ENCODE measurements at places on chromosomes 3 and 15. TPM values are rescaled to one million over a fixed set of nuclear protein-coding genes. Genes with fewer than 3 reads are reported as not detected.

Gene ATP13A5
- total RNA-seq = not detected

Gene P2RY1
- 10.5 TPM for total RNA-seq

Gene TMCO5A
- total RNA-seq = not detected

DNA sequence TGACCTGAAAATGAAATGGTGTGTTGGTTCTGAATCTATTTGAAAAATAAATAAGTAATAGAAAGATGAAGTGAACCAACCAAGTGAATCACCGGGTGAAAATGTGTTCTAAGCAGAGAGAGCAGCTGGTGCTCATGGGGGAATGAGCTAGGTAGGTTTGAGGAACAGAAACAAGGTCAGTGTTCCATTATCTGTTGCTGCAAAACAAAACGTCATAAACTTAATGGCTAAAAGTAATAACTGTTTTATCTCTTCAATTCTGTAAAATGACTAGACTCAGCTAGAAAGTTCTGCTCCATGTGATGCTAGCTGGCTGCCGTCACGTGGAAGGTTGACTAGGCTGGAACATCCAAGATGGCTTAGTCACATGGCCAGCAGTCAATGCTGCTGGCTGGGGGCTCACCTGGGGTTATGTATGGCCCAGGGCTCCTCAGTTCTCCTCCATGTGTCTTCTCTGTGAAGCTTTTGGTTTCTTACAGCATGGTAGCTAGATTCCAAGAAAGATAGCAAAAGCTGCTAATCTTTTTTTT lies 13.3 kb upstream of the SH3BP5 start:
- no peak overlapping the region for H3K4me3 ChIP-seq
- no peaks in the 10 kb centered on the region for H3K27me3 ChIP-seq
- H3K27ac ChIP-seq = no peak overlapping the region
- no peaks in the 10 kb centered on the region for H3K4me1 ChIP-seq
- no peaks in the 10 kb centered on the region for H3K36me3 ChIP-seq
- no peak for DNase-seq

DNA sequence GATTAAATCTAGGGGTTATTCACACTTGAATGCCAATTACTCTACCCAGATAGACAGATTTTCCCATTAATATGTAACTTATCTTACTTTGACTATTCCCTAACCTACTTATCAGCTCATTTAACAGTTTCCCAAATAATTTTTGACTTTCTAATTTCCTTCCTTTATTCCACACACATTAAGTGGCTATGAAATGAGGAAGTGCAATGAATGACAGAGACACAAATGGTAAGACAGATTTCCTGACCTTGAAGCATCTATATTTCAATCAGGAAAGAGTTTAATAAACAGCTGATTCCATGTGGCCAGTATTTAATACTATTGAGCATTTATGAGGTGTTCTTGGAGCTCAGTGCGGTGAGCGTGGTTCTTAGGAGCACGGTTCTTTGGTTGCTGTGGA lies 78.8 kb downstream of the SLC7A14 start:
- no peaks in the 10 kb centered on the region for H3K27me3 ChIP-seq
- H3K4me1 ChIP-seq = no peaks in the 10 kb centered on the region
- DNase-seq = no peak
- H3K27ac ChIP-seq = no peak overlapping the region
- no peaks in the 10 kb centered on the region for H3K36me3 ChIP-seq
- no peak overlapping the region for H3K4me3 ChIP-seq

Gene TRPM1
- not detected for total RNA-seq

Gene ERC2
- total RNA-seq = 3.1 TPM

DNA sequence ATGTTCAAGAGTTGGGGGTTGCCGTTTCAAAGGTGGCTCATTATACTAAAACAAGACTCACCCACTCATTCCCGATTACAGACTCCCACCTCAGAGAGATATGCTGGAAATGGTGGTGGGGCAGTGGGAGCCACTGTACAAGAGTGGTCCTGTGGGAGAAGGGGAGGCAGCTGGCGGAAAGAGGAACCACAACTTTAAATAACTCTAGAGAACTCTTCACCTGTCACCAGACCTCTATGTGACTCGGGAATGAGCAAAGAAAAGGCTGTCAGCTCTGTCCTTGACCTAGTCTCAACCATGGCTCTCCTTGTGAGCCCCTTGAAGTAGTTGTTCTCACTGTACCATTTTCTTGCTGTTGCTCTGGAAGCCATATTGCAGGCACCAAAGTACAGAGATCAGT lies 293.8 kb downstream of the CHST2 start:
- no peak for DNase-seq
- no peaks in the 10 kb centered on the region for H3K36me3 ChIP-seq
- no peak overlapping the region for H3K4me3 ChIP-seq
- H3K27ac ChIP-seq = no peak overlapping the region
- H3K27me3 ChIP-seq = no peaks in the 10 kb centered on the region

DNA sequence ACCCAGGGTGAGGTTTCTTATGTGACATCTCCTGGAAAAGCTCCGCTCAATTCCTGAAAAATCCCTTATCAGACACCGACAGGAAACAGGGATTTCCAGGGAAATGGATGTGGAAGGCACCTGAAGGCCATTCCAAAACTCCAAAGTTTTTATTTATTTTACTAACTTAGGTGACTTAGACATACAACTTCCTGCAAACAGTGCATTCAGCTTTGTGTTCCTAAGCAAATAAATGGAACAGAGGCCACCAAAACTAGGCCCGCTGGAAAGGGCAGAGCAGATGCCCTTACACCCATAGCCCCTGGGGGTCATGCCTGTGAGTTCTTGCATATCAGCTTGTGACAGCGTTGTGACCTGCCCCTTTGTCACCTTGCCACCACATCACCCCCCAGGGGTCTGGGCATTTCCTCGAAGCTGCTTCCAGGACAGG lies 239.4 kb downstream of the XXYLT1 start:
- H3K36me3 ChIP-seq = no peaks in the 10 kb centered on the region
- H3K27me3 ChIP-seq = no peaks in the 10 kb centered on the region
- no peak overlapping the region for H3K4me3 ChIP-seq
- DNase-seq = no peak
- H3K4me1 ChIP-seq = peaks cover 43% of the 10 kb centered on the region

GRCh38 chr3:50853936-50854335 lies 179.2 kb downstream of the DOCK3 start:
- DNase-seq = no peak
- no peak overlapping the region for H3K27ac ChIP-seq

DNA sequence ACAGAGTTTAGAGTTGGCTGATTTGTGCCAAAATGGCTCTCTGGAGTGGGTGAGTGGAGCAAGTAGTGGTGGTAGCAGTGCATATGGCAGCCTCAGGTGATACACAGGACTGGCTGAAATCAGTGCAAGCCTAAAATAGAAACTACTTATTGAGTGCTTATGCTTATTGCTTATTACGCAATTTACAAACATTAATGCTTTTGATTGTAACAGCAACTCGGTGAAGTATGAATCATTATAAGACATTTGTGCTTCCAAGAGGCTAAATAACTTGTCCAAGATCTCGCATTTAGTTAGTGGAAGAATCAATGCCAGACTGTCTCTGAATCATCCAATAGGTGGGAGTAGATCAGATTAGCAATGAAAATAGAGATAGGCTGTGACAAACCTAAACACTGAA lies 353.8 kb downstream of the NAALADL2 start:
- H3K27ac ChIP-seq = no peak overlapping the region
- no peaks in the 10 kb centered on the region for H3K27me3 ChIP-seq
- H3K4me3 ChIP-seq = no peak overlapping the region
- H3K4me1 ChIP-seq = no peaks in the 10 kb centered on the region

GRCh38 chr3:183252973-183253527 lies at the start of gene B3GNT5:
B3GNT5 (plus strand) TSS chr3:183253253; CDS start chr3:183269799, 16,546 bp downstream.
- H3K4me1 ChIP-seq = no peaks in the 10 kb centered on the region
- peak within 1 kb of the TSS; percentile 69 for H3K4me3 ChIP-seq
- DNase-seq = peak; percentile 86
- peak within 1 kb of the TSS; percentile 98 for H3K27ac ChIP-seq

Gene CGNL1
- 0.29 TPM for total RNA-seq

DNA sequence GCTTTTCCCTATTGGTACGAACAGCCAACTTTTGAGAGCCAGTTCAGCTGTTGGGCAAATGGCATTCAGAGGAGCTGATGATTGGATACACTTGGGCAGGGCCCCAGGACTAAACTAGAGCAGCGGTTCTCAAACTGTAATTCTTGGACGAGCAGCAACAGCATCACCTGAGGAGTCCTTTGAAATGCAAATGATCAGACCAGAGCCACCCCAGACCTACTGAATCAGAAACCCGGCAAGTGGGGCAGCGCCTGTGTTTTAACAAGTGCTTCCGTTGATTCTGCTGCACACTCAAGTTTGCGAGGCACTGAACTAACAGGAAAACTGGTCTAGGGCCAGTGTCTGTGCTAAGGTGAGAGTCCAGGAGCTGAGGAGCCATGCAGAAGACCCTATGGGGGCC lies 239.7 kb downstream of the UACA start:
- no peak overlapping the region for H3K4me3 ChIP-seq
- H3K4me1 ChIP-seq = peaks cover 5% of the 10 kb centered on the region
- peak; percentile 14 for DNase-seq
- no peak overlapping the region for H3K27ac ChIP-seq
- H3K27me3 ChIP-seq = no peaks in the 10 kb centered on the region

Gene EPB42
- not detected for total RNA-seq

GRCh38 chr3:98903099-98903498 lies 1.6 kb upstream of the DCBLD2 start:
- no peak overlapping the region for H3K4me3 ChIP-seq
- H3K36me3 ChIP-seq = no peaks in the 10 kb centered on the region
- H3K27ac ChIP-seq = no peak overlapping the region
- H3K27me3 ChIP-seq = no peaks in the 10 kb centered on the region

- no peaks in the 10 kb centered on the region for H3K36me3 ChIP-seq
- H3K27me3 ChIP-seq = peaks cover 7% of the 10 kb centered on the region
- no peak overlapping the region for H3K4me3 ChIP-seq
- no peak for DNase-seq
- peaks cover 5% of the 10 kb centered on the region for H3K4me1 ChIP-seq
These were observed 19.8 kb upstream of the LOXL1 start for GRCh38 chr15:73906346-73907034.

Gene SLCO2A1
- total RNA-seq = 18.7 TPM

DNA sequence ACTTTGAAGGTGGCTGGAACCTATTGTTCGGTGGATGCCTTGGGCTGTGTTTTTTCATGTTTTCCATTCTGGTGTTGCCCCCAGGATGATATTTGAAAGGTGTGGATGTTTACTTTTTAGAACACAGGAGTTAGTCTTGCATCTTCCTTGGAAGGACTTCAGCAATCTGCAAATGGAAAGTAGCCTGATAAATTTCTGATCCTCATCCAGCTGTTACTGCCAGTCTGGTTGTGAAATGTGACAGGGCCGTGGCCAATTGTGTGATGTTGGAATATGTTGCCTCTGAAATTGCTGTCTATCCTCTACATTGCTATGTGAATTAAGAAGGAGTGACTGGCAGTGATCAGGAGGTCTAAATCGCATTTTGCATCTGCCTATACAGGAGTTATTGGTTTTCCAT lies 382.5 kb upstream of the C2CD4B start:
- H3K4me3 ChIP-seq = no peak overlapping the region
- no peaks in the 10 kb centered on the region for H3K36me3 ChIP-seq

Gene SOX2
- 4.1 TPM for total RNA-seq

GRCh38 chr3:172256101-172256734 lies 192.0 kb downstream of the GHSR start:
- no peaks in the 10 kb centered on the region for H3K27me3 ChIP-seq
- no peak for DNase-seq
- no peak overlapping the region for H3K4me3 ChIP-seq
- peak overlapping the region; percentile 84 for H3K27ac ChIP-seq

GRCh38 chr15:29424118-29424517 lies 154.5 kb upstream of the NSMCE3 start:
- no peak for DNase-seq
- no peak overlapping the region for H3K4me3 ChIP-seq
- no peaks in the 10 kb centered on the region for H3K36me3 ChIP-seq

DNA sequence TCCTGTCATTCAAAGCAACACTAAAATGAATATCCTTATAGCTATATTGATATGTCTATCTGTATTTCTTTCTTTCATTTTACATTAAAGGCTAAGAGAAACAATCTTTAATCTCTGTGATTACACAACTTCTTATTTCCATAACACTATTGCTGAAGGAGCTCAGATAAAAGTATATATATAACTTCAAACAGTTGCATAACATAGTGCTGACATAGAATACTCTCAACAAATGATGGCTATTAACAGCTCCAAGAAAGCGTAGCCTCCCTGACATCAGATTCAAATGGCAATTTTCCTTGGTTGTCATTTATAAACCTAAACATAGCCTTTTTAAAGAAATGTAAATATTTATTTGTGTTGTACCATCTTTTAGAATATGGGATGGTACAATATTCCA lies 116.6 kb upstream of the PTPRG start:
- H3K4me3 ChIP-seq = no peak overlapping the region
- H3K36me3 ChIP-seq = no peaks in the 10 kb centered on the region
- H3K27me3 ChIP-seq = no peaks in the 10 kb centered on the region

Gene SLC12A8
- 18.8 TPM for total RNA-seq

All from stomach (tissue), 19 donors.